ENCODE measurements at places on chromosomes 3 and 15. TPM values are rescaled to one million over a fixed set of nuclear protein-coding genes. Genes with fewer than 3 reads are reported as not detected.
A peak's percentile ranks its signal among the peaks of the same experiment; 100 is the strongest.

DNA sequence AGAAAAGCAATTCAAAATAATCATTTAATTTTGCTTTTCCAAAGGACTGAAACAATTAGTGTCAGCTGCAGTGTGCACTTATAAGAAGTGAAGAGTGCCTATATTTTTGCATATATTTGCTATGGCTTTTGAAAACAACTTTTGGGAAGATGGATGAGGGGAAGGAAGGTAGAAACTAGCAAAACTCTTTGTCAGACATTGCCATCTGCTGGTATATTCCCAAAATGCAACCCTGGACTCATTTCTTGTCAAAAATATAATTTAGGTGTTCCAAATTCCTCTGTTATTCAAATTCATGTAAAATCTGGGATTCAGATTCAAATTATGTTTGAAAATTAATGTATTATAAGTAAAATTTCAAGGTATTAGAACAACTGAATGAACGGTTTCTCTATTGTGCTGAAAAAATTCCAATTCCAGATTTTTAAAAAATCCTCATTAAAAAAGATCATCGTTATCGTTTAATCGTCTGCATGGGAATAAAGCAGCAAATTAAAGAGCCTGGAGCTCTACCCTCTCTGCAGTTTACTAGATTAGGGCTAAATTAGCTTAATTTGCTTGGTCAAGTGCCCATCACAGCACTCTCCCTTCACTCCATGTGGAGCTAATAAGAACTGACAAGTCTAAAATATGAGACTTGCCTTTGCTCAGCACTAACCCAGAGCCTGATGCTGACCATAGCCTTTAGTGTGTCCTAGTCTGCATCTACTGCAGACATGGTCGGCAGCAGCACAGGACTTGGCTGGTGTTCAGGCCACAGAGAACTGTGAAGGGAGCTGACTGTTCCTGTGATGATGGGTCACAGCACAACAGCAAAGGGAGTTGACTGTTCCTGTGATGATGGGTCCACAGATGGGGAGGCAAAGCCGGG is 67.9 kb upstream of the MITF start:
- DNase-seq, result no peak

GRCh38 chr15:93089727-93090305 is 805 bp upstream of the RGMA start:
- no peak for DNase-seq

DNA sequence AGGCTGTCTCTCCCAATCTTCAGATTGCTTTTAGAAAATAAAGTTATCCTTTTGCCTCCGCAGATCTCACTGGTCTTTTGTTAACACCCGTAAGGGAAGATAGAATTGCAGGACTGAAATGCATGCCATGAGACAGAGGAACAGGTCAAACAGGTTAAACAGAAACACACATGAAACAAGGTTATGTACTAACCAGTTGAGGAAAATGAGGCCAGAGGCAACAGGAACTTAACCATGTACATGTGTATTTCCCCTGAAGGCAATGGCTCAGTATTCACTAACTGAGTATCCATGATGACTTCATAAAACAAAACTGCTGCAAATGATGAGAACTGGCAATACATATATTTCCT is 169.1 kb upstream of the NSMCE3 start:
- no peak for DNase-seq

- DNase-seq, result no peak
Observed at GRCh38 chr3:64638981-64639481, 48.8 kb downstream of the ADAMTS9 start.

- peak; percentile 31 for DNase-seq
Observed at GRCh38 chr3:42745776-42746454, 27.1 kb downstream of the CCDC13 start.

GRCh38 chr3:191682961-191683360 is 222.0 kb downstream of the PYDC2 start:
- DNase-seq, result no peak

- peak; percentile 55 for DNase-seq
Observed at GRCh38 chr15:69718916-69719315, 266.3 kb downstream of the RPLP1 start.

DNA sequence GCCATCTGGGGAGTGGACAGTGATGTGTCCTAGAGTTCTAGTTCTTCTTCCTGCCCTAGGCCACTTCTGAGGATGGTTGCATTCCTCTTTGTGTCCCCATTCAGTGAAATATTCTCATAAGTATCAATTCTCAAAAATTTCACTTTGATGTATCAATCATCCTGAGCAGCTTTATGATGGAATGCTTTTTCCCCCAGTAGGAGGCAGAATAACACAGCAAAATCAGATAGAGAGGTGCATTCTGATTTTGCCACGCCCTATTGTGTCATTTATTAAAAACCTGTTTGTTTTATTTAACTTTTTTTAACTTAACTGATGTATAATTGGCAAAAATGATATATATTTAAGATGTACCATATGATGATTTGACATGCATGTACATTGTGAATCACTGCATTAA is 656.0 kb upstream of the GRM7 start:
- no peak for DNase-seq

DNA sequence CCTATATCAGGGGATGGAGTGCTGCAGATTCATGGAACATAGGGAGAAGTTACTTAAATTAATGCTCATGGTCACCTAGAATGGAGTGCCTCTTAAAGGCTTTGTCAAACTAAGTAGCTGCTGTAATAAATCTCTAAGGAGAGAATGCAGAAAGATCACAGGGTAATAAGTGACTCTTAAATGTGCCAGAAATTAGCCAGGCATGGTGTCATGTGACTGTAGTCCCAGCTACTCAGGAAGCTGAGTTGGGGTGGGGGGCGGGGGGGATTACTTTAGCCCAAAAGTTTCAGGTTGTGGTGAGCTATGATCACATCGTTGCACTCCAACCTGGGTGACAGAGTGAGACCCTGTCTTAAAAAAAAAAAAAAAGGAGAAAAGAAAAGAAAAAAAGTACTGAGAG is 90.9 kb upstream of the ASB14 start:
- no peak for DNase-seq

DNA sequence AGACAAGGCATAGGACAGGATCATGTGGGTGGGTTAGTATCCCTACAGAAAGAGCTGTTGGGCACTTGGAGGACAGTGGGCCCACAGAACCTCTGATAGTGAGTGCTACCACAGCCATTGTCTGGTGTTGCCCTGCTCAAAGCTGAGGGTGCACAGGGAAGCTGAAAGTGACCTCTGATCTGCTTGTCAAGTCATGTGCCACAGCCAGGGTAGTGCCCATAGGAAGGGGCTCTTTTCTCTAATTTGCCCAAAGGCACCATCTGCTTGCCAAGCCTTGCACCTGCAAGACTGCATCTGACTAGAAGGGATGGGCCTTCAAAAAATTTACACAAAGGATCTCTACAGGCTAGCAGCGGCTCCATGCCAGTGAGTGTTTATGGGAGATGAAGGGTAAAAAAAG is 87.4 kb upstream of the GSK3B start:
- DNase-seq, result no peak

SLC24A5 gene
- not detected for total RNA-seq

SLC2A2 gene
- not detected for total RNA-seq

PLA2G4D gene
- total RNA-seq, result not detected

IL17RE gene
- total RNA-seq, result 0.68 TPM

Measured in activated CD8-positive, alpha-beta memory T cell treated with anti-CD3 and anti-CD28 coated beads, Interleukin-2, amount 10 ng/mL, durations not matched to agents 7 days and 5 days (primary cell).